ENCODE measurements at places on chromosomes 6 and 20.
A peak's percentile ranks its signal among the peaks of the same experiment; 100 is the strongest.

GRCh38 chr20:57089699-57090144, 176.7 kb downstream of the BMP7 start:
- DNase-seq = peak; percentile 41

- no peak for DNase-seq
These were observed 10.6 kb upstream of the SUPT3H start for GRCh38 chr6:45388328-45388727.

GRCh38 chr6:11580686-11581405, 43.3 kb downstream of the TMEM170B start:
- DNase-seq = no peak

- DNase-seq = no peak
These were observed 17.8 kb downstream of the RAB44 start for GRCh38 chr6:36715469-36715868.

DNA sequence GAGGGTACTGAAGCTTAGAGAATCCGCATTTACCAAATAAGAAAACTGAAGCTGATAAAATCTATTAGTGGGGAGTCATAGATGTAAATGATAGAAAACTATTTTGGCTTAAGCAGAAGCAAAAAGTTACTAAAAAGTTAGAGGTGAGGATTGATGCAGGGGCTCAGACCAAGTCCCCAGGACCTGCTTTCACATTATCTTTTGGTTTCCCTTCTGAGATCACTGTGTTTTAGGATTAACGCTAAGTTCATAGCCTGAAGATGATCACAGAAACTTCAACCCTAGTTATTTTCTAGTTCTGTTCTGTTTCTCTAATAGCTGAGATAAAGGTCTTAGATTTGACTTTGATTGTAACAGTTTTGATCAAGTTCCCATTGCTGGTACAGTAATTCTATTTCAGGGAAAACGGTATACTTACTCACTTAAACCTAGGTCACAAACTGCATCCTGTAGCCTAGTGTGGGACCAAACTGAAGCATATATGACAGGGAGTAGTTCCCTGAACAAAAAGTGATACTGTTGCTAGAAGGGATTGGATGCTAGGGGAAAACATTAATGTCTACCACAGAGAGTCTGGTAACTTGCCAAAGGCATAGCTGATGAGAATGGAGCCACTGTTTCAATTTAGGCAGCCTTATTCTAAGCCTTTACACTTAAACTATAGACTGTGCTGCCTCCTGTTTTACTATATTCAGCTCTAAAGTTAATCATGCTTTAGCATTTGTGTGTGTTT, 13.1 kb downstream of the CYB5R4 start:
- DNase-seq = no peak

DNA sequence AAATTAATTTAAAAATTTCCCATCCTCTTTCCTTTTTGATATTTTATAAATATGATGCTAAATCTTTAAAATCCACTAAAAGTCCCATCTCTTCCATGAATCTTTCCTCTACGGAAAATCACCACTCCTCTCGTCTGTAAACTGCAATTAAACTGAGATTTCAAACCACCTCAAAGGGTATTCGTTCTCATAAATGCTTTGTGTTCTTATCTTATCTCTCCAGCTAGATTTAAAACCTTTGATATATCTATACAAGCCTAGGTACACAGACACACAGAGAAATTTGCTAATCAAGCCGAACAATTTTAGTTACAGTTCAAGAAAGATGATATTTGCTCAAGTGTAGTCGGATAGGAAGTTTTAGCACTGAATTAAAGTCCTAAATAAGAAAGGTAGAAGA, 214.6 kb upstream of the PRDM1 start:
- DNase-seq = no peak

- DNase-seq = no peak
These were observed 13.8 kb downstream of the SYNGAP1 start for GRCh38 chr6:33433544-33434191.

- DNase-seq = no peak
These were observed 35.6 kb upstream of the KCNK16 start for GRCh38 chr6:39357998-39358686.

GRCh38 chr20:47063407-47063806, 168.8 kb downstream of the EYA2 start:
- DNase-seq = no peak

DNA sequence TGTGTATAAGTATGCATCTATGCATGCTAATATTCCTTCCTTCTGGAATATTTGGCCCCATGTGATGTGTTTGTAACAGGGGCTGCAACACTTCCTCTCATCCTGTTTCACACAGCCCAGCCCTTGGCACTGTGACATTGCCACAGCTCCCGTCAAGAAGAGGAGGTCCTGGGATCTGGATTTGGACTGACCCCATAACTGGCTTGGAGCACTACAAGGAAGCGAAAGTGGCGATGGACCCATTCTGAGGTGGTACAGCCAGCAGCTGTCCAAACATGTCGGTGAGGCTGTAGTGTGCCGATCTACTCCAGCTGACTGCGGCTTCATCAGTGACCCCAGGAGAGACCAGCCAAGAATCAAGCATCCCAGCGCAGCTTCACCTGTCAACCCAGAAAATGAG, 18.2 kb downstream of the SYNDIG1 start:
- no peak for DNase-seq

DNA sequence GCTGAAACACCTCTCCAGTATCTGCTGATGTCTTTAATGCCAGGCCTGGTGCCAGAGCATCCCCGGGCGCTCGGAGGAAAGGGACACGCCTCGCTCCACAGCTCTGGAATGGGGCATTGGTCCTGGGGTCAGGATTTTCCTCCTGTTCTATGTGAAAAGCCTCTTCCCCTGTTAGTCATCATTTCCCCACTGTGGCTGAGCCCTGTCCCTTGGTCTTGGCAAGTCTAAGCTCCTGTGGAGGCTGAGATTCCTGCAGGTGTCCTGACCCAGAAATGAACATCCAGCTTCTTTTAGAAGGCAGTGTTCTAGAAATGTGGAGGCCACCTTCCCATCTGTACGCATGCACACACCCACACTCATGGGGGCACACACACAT, 19.4 kb downstream of the SYNDIG1 start:
- no peak for DNase-seq

DNA sequence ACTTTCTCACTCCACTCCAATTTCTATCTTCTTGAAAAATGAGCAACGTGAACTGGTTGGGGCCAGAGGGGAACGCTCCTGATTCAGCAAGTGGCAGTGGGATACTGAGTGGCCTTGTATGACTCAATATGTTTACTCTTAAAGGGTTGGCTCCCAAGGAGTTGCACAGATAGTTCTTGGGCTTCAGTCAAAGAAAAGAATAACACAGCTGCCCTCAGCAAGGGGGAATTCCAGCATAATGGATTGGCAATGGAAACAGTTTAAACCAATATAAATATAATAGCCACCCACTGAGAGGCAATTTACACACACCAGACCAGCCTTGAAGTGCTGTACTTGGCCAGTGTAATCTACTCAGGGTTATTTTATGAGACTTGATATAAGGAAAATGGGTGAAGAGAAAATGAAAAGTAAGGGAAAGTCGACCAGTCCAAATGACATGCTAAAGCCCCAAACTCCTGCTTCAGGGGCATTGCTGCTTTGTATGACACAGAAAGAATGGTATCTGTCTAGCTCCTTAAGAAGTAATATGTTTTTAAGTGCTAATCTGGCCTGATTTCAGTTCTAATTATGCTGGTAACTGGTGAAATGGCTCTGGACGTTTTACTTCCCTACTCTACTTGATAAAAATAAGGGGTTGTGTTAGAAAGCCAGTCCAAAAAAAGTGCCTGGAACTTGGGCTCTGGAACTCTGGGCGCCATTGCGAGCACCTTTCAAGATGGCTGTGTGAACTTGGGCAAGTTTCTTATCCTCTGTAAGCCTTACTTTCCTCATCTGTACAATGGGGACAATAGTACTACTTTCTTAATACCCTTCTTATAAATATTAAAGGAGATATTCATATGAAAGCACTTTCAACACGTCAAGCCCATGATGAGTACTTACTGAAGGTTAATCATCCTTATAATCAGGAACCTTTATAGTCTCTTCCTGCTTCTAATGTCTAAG, 712.9 kb upstream of the MAP3K7 start:
- DNase-seq = no peak

DNA sequence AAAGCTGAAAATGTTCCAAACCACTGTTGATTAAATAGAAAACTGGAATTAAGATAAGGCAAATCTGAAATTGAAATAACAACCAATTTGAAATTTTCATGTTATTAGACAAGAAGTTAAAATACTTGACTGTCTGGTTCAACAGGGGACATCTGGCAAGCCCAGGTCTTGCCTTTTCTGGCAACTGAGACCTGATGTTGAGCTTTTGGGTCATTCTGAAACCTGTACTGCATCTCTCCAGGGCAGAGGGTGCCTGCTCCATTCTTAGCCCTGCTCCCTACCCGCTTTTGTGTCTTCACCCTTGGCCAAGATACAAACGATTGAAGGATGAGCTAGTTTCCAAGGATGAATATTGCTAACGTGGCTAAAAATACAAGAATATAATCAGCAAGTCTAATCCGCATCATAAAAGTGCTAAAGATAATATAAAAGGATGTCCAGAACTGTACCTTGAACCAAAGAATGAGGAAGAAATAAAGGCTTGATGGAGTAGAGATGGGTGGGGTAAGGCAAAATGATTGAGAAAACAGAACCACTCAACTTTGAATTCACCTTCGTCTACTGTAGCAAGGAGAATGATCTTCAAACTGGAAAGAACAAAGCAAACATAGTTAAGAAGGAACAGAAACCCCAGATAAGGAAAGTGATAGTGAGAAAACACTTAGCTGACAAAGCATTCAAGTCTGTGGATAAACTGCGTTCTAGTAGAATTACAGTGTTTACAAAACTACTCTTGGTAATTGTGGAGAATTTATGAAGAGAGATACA, 109.8 kb upstream of the MAN1A1 start:
- DNase-seq = no peak

GRCh38 chr6:160079686-160080043, 42.0 kb upstream of the SLC22A1 start:
- DNase-seq = no peak

- no peak for DNase-seq
These were observed 32.9 kb downstream of the FOXF2 start for GRCh38 chr6:1422290-1422689.

GRCh38 chr6:133241901-133242636, 912 bp downstream of the EYA4 start:
- DNase-seq = no peak

- DNase-seq = no peak
These were observed 3.8 kb downstream of the TTI1 start for GRCh38 chr20:38029453-38029852.

GRCh38 chr20:37308086-37309050, 18.9 kb downstream of the MANBAL start:
- DNase-seq = no peak

DNA sequence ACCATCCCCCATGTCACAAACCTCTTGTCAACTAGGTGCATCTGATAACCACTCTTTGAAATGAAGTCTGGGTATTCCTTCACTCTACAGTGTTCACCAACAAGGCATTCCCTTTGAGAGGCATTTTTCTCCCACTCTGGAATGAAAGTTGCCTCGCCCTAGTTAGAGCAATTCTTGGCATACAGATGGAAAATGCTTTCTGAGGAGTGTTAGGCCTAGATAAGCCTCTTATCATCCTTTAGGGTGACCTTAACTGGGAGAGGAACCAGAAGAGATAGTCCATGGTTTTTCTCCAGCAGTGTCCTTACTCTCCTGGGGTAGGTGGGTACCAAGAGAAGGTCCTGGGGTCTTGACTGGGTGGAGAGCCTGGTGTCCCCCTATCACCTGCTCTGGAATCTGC, 14.8 kb downstream of the CLIC5 start:
- no peak for DNase-seq

- no peak for DNase-seq
These were observed 106.5 kb downstream of the SMLR1 start for GRCh38 chr6:130933712-130934200.

DNA sequence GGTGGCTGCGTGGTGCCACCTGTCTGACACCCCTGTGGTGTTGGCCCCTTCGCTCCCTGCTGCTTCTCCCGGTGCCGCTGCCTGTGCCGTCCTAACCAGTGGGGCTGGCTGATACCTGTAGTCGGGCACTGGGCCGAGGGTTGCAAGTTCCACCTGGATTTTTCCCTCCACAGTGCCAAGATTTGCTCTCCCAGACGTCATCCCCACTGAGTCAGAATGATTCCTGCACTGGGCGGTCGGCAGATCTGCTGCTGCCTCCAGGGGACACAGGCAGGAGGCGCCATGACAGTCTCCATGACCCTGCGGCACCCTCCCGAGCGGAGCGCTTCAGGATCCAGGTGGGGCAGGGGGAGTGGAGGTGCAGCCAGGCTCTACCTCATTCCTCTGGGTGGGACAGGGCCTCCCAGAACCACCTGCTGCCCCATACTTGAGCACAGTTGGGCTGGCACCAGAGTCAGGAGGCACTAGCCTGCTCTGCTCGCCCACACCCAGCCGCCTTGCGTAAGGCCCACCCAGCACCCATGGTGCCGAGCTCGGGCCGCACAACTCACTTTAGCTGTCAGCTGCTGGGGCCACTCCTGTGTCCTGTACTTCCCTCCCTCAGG, 60.2 kb downstream of the TCP11 start:
- DNase-seq = no peak

- DNase-seq = no peak
These were observed 362.0 kb downstream of the CENPW start for GRCh38 chr6:126701676-126702560.

GRCh38 chr20:25269833-25270170, 21.9 kb downstream of the PYGB start:
- DNase-seq = no peak

DNA sequence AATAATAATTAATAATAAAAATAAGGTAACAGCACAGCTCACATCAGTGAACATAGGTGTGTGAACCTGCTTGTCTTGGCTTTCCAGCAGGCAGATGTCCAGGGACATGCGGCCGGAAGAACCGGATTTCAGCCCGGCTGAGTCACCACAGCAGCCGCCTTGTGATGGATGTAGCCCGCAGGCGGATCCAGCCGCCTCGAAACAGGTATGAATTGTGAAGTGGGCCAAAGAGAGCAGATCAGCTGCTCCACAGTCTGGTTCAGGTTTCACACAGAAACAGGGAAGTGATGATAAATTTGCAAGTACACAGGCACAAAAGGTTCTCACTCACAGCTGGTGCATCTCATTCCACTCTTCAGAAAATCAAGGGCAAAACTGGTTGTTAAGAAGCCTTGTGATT, 55.1 kb downstream of the ID4 start:
- DNase-seq = no peak

DNA sequence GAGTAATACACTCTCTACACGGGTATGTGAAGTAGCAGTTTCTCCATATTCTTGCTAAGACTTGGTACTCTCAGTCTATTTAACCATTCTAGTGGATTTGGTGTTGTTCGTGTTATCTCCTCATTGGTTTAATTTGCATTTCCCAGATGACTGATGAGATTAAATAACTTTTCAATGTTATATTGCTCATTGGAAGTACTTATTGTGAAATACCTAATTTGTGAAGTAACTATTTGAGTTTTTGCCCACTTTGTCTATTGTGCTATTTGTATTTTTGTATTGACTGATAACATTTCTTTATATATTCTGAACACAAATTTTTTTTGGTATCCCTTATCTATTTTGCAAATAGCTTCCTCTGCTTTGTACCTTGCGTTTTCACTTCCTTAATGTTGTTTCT, 156.0 kb downstream of the C6orf58 start:
- DNase-seq = no peak

GRCh38 chr6:1310628-1311399, 1.1 kb upstream of the FOXQ1 start:
- no peak for DNase-seq
